ENCODE measurements at places on chromosomes 7 and 10. TPM values are rescaled to one million over a fixed set of nuclear protein-coding genes. Genes with fewer than 3 reads are reported as not detected.

DNA sequence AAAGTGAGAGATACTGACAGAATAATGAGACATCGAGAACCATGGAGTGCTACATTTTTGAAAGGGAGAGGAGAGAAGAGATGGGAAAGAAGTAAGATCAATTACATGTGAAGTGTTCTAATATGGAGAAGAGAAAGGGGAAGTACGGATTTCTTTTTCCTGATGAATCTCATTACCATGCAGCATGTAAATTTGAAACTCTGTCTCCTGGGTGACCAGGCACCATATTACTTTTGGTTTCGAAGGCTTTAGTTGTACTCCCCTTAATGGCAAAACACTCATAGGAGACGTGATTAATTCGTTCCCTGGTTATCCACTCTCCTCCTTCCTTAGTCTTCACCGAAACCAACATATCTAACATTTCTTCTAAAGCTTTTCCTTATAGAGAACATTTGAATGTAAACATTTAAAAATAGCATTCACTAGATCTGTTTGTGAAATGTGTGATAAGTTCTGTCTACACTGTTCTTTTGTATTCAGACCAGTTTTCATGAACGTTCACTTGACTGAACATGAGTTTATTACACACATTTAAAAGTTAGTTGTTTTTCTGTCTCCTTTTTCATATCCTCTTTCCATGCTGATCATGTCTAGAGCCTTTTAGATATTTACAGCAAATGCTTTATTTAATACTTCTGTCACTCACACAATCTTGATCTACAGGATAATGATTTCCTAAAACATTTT, 80.2 kb upstream of the MSRB2 start:
- DNase-seq: no peak

- no peak for DNase-seq
Observed at GRCh38 chr7:117319181-117319580, 3.7 kb downstream of the WNT2 start.

GRCh38 chr7:103094102-103094501, 19.2 kb downstream of the ARMC10 start:
- DNase-seq: no peak

DNA sequence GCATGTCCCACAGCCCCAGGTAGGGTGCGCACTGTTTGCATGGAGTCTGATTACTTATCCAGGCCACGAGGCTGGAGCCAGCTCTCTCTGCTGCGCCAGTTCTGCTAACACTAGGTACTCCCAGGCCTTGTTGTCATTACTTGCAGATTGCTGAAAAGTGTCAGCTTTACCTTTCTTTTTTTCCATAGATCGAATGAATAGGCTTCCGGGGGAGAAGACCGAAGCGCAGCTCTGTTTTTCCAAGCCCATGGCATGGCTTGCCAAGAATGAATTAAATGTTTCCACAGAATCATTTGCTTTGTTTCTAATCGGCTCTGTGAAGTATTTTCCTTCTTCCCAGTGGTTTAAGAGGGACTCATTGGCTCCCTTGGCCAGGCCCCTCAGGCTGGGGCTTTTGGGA, 285.8 kb downstream of the BMPER start:
- DNase-seq: no peak

DNA sequence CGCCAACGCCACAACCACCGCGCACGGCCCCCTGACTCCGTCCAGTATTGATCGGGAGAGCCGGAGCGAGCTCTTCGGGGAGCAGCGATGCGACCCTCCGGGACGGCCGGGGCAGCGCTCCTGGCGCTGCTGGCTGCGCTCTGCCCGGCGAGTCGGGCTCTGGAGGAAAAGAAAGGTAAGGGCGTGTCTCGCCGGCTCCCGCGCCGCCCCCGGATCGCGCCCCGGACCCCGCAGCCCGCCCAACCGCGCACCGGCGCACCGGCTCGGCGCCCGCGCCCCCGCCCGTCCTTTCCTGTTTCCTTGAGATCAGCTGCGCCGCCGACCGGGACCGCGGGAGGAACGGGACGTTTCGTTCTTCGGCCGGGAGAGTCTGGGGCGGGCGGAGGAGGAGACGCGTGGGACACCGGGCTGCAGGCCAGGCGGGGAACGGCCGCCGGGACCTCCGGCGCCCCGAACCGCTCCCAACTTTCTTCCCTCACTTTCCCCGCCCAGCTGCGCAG, 424 bp downstream of the EGFR start:
- no peak for DNase-seq

DNA sequence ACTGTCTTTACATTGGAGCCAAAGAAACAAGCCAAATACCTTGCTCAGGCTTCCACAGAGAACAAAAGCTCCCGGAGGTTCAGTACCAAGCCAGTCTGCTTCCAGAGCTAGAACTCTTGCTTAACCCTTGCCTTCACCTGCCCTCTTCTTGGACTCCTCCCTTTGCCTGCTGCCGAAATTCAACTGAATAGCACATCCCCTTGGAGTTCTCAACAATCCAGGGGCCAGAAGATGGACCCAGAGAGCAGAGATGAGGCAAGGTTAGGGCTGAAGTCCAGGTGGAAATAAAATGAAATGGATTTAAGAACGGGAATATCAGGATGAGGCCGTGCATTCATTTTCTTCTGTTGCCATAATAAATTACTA, 876 bp upstream of the PIK3AP1 start:
- peak; percentile 46 for DNase-seq

Gene MMD2
- total RNA-seq: not detected

Gene PRSS37
- total RNA-seq: not detected

All from lower leg skin (tissue), 4 donors.